NCI-H345 (cell line): ENCODE measurements at places on chromosomes 1 and 21.
A peak's percentile ranks its signal among the peaks of the same experiment; 100 is the strongest.

GRCh38 chr1:70745199-70745598 lies 302.4 kb downstream of the PTGER3 start:
- DNase-seq: no peak

GRCh38 chr1:151621351-151621750 lies 9.5 kb downstream of the SNX27 start:
- DNase-seq: no peak

DNA sequence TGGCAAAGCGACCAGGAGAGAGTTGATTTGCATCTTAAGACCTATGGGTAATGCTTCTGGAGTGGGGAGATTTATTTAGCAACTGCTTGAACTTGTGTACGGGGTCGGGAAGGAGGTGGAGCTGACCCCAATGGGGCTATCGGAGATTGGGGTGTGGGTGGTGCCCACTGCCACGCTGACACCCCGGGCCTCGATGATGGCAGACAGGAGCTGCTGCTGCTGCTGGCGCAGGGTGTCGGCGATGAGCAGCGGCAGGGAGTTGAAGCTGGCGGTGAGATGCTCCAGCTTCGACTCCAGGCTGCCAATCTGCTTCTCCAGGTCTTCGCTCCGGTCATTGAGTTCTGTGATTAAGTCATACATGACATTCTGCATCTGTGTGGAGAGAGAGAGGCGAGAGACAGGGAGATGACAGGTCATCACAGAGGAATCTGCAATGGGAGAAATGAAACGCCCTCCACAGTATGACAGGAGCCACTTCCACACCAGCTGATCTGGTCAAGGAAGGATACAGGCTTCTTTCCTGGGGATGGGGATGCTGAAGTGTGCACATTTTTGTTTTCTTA lies 100.0 kb upstream of the ADAR start:
- no peak for DNase-seq

GRCh38 chr1:155392898-155393411 lies 72.3 kb downstream of the RUSC1 start:
- no peak for DNase-seq

GRCh38 chr1:17125756-17126237 lies 6.5 kb upstream of the PADI2 start:
- peak; percentile 78 for DNase-seq

GRCh38 chr21:37365517-37366481 lies 774 bp upstream of the DYRK1A start:
- DNase-seq: peak; percentile 80

DNA sequence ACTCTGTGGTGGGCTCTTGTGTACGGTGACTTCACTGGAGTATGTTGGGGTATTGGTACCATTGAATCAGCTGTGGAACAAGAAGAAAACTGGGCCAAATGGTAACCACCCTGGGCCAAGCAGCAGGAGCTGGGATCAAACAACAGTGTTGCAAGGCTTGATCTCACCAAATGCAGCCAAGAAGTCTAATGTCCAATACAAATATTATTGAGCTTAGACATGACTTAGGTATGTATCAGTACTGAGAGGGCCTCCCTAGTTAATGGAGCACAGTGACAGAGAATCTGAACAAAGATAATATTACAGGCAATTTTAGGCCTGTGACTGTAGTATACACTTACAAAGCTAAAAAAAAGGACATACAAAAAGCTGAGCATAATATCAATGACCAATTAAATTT lies 604.8 kb downstream of the PLA2G4A start:
- DNase-seq: no peak

DNA sequence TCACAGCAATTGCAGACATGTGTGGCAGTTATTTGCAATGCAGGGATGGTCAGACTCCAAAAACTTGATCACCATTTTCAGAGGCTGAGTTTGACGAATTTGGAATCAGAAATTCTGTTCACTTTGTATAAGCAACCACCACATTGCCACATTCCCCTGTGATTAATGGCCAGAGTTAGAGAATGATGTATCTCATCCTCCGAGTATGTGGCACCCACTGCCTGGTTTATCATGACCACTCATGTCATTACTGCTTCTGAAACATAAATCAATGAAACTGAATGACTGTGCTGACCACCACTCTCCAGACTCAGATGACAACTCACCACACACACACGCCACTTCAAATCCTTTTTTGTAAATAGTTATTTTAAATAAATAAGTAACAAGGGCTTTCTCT lies 66.6 kb upstream of the CACHD1 start:
- DNase-seq: no peak

- DNase-seq: no peak
Observed at GRCh38 chr1:21312407-21312992, 22.2 kb upstream of the ECE1 start.

DNA sequence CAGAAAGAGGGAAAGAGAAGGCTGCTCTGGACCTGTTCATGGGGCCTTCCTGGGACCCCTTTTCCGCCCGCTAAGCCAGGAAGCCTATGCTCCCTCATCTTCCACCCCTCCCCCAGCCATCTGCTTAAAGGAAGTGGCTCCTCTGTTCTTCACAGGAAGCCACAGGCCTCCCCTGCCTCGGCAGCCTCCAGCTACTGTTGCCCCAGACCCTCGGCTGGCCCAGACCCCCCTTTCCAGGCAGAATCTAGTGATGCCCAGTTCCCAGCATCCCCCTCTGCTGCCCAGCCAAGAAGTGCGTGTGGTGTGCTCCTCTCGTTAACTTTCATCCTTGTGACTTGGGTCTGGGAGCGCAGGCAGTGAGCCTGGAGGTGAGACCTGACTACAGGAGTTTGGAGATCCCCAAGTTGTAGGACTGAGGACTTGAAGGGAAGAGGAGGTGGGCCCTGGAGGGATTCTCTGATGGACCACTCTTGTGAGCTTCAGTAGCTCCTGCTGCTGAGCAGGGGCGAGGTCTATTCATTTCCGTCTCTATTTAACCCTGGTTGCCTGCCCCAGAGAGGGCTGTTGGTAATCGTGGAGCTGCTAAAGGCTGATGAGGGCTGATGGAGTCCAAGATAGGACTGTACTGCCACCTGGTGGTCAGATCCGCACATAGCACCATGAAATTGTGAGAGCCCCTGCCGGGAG lies 9.1 kb downstream of the IFI6 start:
- DNase-seq: peak; percentile 81

- peak; percentile 5 for DNase-seq
Observed at GRCh38 chr1:244077473-244078220, 26.6 kb downstream of the ZBTB18 start.

DNA sequence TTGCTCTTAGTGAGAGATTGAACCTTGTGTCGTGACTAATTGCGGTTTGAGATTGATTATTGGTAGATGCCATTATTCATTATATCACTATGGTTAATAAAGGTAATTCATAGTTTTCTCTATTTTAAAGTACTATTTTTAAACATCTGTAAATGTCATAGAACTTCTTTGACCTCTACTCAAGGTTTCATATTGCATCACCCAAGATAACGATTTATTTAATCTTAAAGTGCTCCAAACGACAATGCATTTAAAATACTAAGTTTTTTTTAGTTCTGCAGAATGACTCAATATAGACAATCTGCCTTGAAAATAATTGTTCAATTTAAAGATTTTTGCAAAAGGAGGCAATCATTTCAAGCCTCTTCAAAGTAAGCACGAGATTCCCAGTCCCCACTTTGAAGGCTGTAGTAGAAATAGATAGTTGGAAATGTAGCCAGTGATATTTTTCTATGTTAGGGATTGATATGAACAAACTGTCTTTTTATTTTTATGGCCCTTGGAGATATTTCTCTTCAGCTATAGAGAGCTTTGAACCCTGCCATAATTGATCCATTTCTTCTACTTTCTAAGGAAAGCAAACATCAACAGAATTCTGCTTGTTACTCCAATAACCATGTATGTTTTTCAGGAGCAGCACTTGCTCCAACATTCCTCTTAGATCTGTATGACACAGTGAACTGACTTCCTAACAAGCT lies 114.2 kb upstream of the PALMD start:
- no peak for DNase-seq

- DNase-seq: no peak
Observed at GRCh38 chr1:74592580-74593355, 80.4 kb upstream of the LRRC53 start.

GRCh38 chr1:157288996-157289395 lies 150.8 kb upstream of the ETV3 start:
- no peak for DNase-seq

DNA sequence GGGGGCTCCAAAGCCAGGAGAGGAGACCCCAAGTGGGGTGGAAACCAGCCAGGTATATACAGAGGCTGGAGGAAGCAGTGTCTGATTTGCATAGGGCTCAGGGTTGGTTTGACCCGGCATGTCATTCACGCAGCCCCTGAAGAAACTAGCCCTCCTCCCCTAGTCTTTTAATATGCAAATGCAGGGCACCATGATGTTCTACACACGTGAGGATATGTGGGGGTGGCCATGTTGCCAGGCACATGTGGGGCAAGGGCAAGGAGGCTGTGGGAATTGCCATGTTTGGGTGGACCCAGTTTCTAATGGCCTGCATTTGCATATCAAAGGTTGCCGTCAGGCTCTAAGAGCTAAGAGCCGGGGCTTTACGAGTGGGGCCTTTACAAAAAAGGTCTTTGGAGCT lies 12.0 kb upstream of the RHOU start:
- no peak for DNase-seq
